ENCODE measurements at places on chromosomes 7 and 10.
A peak's percentile ranks its signal among the peaks of the same experiment; 100 is the strongest.

DNA sequence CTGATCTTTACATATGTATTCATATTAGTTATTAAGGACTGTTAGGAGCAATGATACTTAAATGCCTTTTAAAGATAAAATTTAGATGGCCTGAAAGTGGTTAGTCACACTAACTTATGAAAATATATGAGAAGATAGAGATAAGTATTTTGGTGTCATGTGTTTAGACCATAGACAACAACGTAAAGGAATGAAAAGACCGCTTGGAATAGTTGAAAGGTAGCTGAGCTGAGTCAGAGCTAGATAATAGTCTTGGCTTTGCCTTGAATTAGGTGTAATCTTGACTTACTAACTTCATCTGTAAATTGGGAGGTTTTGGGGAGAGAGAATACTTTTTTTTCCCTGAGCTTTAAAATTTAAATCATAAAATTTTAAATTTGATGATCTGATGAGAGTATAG is 127.0 kb downstream of the LYZL1 start:
- DNase-seq, result no peak

DNA sequence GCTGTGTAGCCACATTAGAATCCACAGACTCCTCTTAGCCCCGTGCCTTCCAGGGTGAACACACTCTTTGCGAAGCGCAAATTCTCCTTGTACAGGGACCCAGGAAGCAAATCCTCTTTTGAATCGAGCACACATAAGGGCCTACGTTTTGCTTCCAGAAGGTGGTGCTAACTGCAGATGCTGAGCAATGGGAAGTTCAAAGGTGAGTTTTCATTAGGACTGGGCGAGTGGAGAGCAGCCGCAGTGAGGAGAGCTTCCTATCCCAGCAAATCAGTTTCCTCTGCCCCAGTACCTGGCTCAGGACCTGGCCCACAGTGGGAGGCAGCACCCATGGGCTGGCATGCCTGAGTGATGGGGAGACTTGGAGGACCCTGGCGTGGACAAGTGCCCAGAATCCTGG is 23.5 kb upstream of the GPR26 start:
- no peak for DNase-seq

DNA sequence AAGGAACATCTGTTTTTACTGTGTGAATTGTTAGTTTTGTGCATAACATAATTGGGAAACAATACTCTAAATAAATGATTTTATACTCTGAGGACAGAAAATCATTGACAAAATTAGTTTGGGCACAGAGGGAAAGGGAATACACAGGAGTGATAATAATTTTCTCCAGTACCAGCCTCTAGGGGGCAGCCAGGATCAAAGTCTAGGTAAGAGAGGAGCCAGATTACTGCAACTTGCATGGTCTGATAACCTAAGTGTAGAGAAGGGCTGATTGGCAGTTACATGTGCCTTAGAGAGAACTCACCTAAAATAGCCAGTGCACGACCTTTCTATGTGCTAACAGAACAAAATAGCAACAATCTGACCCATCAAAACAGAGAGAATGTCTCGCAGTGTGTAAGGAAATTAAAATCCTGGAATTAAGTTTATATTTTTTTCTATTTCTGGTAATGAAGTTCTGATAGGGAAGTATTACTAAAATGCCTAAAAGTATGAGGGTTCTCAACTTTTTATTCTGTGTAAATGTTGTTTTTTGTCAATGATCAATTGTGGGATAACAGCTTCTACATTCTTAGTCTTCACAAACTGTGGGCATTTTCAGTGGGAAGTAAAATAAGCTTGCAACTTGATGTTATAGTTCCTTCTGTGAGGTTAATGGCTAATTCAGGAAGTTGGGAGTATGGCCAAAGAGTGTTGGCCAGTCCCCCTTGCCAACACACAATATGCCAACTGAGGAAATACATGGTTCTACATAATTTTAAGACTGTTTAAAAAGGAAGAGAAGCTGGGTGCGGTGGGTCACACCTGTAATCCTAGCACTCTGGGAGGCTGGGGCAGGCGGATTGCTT is 66.4 kb downstream of the EXOC6 start:
- peak; percentile 14 for DNase-seq

DNA sequence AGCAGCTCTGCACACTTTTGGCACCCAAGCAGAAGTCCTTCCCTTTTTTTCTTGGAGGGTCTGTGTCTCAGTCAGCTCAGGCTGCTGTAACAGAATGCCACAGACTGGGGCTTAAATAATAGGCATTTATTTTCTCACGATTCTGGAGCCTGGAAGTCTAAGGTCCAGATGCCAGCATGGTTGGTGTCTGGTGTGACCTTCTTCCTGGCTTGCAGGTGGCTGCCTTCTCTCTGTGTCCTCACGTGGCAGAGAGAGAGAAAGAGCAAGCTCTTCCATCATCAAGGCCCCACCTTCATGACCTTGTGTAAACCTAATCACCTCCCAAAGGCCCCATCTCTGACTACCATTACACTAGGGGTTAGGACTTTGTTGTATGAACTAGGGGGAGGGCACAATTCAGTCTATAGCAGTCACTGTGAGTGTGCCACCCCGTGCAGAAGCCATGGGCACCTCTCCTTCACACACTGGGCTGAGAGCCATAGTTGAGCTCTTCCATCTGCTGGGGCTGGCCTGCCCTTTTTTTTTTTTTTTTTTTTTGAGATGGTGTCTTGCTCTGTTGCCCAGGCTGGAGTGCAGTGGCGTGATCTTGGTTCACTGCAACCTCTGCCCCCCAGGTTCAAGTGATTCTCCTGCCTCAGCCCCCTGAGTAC is 80.3 kb downstream of the OAT start:
- no peak for DNase-seq

DNA sequence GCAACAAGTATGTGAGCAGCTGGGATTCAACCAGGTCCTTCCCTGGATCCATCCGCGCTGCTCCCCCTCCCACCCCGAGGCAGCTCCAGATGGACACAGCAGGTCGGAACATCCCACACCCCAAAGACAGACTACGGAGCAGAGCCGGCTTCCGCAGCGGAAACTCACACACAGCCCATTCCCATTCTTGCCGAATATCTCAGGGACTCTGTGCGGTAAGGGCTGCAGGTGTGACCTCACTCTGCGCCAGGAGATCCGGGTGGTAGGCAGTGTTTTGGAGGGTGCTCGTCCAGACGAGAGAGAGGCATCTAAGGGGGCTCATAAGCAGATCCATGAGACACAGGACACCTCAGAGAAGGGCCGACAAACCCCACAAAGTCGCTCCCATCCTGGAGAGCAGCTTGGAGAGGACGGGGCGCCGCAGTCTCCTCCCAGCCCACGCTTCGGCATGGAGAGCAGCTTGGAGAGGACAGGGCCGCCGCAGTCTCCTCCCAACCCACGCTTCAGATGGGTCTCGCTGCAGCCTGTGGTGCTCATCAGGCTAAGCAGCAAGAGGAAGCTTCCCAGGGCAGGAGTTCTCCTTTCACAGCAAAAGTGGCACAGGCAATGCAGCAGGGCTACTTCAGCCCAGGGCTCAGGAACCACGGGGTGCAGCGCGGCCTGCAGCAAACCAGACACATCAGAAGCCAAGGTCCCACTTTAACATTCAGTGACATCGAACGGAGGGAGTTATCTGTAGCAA is 179.9 kb downstream of the DIP2C start:
- no peak for DNase-seq

DNA sequence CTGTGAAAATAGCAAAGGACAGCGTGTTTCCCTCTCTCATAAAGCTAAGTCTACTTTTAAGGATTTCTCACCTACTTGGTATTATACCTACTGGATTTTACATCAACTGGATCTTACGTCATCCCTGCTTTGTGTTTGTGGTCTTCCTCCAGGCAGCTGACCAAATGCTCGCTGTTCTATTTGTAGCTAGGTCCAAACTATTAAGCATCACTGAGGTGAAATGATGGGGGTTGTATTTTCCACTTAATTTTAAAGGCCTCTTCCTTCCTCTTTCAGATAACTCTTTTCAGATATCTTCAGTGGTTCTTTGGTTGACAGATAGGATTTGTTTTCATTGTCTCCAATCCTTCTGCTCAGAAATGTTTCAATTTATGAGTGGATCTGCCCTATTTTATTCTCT is 169.7 kb downstream of the RNLS start:
- no peak for DNase-seq
